ENCODE measurements at places on chromosomes 6 and 20.

DNA sequence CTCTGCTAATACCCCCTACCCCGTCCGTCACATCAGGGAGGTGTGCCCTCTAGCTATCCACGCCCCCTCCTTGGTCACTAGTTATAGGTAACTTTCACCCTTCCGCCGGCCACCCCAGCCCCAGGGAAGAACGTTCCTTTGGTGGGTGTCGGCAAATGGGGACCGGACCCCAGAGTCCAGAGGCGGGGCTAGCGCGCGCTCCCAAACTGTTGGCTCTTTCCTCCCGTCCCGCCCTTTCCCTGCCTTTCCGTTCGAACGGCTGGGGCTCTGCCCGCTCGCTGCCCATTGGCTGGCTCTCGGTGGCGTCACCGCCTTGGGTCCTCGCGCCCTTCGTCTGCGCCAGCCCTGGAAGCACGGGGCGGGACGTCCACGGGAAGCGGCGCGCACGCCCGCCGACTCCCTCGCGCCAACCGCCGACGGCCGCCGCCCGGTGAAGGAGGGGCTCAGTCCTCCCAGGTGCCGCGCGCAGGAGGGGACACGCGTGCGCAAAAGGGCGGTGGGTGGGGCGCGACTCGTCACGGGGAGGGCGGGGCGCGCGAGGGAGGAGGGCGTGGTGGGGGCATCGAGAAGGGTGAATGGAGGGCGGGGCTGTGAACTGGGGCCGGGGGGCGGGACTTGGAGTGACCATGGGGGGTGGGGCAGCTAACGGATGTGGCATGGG lies 634 bp upstream of the PHF1 start:
- peak; percentile 99 for DNase-seq

DNA sequence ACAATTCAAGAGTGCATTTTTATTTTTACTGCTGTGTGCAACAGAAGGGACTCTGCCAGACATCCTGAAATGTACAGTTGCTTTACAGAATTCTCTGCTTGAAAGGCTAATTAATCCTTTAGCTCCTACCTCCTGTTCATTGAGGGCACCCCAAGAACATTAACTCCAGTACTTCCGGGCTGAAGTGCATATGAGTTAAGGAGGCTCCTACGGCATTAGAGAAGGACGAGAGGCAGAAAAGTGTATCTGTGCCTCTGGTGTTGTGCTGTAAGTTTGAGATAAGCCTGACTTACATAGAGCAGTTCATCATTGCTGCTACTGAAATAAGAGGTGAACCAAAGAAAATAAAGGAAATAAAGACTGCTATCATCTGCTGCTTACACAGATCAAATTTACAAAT lies 609.3 kb upstream of the ADGRB3 start:
- no peak for DNase-seq

DNA sequence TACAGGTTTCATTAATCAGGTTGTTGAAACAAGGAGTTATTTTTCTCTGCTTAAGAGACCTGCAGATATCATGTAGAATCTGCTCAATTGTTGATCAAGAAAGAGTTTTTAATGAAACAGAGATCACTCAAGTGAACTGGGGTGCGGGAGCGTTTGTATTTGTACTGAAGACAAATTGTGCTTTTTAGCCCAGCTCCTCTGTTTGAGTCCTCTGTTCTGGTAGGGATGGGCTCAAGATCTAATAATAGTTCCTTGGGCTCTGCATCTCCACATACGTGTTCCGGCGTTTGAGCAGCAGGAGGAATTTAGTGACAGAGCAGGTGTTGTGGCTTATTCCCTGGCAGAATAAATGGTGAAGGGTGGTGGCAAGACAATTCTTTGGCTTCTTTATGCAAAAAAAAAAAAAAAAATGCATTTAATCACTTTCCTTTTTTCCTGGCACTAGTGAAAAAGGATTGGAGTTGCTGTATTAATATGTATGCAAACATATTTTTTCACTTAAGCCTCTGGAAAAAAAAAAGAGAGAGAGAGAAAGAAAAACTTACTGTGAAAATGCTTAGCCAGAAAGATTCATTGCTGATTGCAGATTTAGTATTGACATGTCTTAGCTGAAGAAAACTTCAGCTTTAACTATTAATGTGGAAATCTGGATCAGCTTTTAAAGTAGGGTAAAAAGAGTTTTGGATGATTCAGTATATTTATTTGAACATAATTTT lies 4.0 kb downstream of the CITED2 start:
- DNase-seq = no peak

DNA sequence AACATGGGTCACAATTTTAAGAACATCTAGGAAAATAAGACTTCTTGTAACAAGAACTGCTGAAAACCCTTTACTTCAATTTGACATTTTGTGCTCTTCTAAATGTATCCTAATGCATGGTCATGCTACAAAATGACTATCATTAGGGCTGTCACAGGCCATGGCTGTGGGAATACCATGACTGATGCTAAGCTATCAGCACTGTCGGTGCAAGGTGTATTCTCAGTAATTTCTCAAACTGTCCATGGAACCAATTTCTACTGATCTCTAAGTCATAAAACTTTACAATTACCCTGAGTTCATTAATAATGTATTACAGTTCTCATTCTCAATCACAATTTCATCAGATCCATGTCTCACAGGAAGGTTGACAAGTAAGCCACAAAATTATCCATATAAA lies 625.3 kb downstream of the EYS start:
- DNase-seq = no peak

DNA sequence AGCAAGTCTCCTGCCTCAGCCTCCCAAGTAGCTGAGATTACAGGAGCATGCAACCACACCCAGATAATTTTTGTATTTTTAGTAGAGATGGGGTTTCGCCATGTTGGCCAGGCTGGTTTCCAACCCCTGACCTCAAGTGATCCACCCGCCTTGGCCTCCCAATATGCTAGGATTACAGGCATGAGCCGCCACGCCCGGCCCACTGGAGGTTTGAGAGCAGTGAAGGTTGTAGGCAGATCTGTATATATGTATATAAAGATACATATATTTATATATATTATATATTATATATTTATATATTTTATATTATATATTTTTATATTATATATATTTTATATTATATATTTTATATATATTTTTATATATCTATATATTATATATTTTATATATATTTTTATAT lies 38.2 kb upstream of the TTPAL start:
- no peak for DNase-seq

GRCh38 chr6:40476673-40477072 lies 110.5 kb downstream of the LRFN2 start:
- no peak for DNase-seq

DNA sequence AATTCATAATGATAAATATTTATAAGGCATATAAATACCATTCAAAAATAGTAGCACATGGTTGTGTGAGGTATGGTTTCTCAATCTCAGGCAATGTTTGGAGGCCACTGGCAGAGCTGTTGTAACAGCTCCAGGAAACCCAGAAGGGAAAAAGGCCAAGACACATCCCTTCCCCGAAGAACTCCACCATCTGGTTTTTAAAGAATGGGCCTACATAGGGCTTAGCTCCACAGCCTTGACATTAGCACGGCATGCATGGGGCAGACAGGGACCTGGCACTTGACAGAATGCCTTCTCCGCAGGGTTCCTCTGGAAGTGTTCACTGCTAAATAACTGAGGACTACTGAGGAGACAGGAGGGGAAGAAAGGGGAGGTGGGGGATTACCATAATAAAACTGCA lies 16.1 kb upstream of the FOXO3 start:
- DNase-seq = no peak

DNA sequence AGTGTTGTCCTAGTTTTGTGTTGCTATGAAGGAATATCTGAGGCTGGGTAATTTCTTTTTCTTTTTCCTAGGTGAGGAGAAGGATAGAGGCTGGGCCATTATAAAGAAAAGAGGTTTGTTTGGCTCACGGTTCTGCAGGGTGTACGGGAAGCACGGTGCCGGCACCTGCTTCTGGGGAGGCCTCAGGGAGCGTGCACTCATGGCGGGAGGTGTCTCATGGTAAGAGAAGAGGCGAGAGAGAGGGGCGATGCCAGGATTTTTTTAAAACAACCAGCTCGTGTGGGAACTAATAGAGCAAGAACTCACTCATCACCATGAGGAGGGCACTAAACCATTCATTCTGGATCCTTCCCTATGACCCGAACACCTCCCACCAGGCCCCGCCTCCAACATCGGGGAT lies 14.2 kb upstream of the NPBWR2 start:
- DNase-seq = no peak
